ENCODE measurements at places on chromosomes 13 and 19.

GRCh38 chr13:113782472-113782871 is 23.4 kb downstream of the TMEM255B start:
- DNase-seq, result no peak

- no peak for DNase-seq
Measured at GRCh38 chr19:39127812-39128515, 2.4 kb downstream of the PAK4 start.

DNA sequence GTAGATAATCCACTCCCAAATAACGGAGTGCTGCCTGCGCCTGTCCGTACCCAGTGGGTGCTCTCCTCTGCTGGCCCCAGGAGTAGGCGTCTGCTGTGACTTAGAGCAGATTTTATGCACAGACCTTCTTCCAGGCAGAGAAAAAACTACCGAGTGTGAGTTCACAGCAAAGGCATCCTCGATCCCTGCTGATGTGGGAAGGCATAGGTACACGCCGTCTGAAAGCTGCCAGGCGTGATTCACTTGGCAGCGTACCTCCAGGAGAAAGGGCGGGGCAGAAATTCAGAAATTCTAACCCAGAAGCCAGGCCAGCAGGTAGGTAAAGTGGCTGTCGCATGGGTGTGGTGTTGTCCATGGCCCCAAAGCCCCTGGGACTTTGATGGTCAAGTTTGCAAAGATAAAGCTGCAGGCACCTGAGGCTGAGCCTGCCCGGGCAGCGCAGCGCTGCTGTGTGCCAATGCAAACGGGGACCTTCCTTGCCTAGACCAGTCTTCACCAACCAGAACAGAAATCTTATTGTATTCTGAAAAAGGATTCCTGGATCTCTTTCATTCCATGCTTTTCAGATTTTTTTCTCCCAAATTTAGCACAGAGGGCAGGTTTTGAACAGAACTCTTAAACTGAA is 36.3 kb downstream of the COL4A2 start:
- no peak for DNase-seq

DNA sequence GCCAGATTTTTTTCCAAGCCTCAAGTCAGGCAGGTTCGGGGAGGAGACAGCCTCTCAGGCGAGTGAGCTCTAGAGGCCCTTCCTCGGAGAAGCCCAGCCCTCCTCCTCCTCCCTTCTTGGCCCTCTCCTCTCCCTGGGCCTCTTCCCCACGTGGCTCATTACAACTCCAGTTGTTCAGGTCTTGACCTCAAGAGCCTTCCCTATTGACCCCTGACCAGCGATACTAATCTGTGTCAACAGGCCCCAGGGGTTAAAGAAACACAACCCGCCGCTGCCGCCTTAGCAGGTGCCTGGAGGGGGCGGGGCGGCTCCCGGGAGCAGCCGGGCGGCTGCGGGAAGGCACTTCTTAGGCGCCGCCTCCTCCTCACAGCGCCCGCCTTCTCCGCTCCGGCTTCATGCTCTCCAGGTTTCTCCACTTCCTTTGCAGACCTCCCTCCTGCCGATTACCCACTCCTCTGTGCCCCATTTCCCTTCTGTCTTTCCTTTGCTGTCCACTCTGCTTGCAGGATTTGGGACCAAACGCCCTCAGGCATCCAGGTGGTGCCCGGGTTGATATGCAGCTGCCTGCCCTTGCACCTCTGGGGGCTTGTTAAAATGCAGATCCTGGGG is 51.0 kb downstream of the LYL1 start:
- no peak for DNase-seq

GRCh38 chr19:57512845-57513244 is 13.1 kb downstream of the ZNF773 start:
- no peak for DNase-seq

DNA sequence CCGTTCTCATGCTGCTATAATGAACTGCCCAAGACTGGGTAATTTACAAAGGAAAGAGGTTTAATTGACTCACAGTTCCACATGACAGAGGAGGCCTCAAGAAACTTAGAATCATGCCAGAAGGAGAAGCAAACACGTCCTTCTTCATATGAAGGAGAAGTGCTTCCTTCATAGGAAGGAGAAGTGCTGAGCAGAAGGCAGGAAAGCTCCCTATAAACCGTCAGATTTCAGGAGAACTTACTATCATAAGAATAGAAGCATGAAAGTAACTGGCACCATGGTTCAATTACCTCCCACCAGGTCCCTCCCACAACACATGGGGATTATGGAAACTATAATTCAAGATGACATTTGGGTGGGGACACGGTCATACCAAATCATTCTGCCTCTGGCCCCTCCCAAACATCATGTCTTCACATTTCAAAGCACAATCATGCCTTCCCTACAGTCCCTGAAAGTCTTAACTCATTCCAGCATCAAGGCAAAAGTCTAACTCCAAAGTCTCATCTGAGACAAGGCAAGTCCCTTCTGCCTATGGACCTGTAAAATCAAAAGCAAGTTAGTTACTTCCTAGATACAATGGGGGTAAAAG is 10.6 kb downstream of the ACOD1 start:
- DNase-seq, result no peak

DNA sequence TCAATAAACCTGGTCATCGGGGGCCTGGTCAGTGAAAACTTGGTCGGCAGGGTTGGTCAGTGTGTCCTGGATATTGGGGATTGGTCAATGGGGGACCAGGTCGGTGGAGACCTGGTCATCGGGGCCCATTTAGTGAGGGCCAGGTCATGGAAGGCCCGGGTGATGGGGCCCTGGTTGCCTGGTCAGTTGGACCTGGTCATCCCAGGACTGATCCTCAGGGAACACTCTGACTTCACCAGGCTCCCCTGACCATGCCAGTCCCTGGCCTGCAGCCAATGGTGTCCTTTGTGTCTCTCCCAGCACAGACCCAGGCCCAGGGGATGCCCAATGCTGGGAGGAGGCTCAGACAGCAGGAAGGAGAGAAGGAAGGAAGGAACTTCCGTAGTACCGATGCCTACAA is 42.1 kb upstream of the TPM4 start:
- no peak for DNase-seq

- peak; percentile 8 for DNase-seq
Measured at GRCh38 chr19:50890422-50891252, 17.4 kb downstream of the KLK2 start.

- no peak for DNase-seq
Measured at GRCh38 chr19:47107953-47108746, 5.4 kb downstream of the ZC3H4 start.

DNA sequence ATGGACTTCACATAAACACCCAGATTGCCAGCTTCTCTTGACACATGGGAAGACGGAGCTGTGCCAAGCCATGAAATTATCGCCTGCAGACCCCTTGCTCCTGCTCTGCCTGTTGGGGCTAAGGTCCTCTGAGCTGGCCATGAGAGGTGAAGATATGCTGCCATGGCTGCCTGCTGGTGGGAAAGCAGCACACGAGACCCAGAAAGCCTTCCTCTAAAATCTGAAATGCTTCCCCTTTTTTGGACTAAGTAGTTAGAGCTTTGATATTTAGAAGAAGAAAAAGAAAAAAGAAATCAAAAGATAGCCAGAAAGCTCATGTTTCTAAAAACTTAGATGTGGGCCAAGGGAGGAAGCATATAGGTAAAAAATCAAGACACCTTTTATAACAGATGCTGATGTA is 11.2 kb downstream of the WDFY2 start:
- DNase-seq, result no peak

GRCh38 chr19:3129112-3129511 is 6.7 kb upstream of the GNA15 start:
- DNase-seq, result peak; percentile 54

DNA sequence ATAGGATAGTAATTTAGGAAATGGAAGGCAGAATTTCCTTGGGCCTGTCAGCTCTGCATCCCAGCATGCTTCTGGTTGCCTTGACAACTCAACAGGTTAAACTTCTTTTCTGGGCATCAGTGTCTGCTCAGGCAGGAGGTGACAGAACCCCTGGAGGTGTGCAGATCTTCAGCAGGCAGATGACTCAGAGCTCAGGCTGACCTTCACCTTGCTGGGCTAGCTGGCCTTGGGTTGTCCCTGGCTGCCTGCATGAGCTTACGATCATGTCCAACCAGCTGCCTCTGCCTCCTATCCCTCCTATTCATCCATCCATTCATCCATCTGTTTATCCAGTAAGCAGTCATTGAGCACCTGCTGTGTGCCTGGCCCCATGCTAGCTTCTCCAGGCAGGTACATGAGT is 81.2 kb upstream of the KCTD15 start:
- DNase-seq, result no peak

DNA sequence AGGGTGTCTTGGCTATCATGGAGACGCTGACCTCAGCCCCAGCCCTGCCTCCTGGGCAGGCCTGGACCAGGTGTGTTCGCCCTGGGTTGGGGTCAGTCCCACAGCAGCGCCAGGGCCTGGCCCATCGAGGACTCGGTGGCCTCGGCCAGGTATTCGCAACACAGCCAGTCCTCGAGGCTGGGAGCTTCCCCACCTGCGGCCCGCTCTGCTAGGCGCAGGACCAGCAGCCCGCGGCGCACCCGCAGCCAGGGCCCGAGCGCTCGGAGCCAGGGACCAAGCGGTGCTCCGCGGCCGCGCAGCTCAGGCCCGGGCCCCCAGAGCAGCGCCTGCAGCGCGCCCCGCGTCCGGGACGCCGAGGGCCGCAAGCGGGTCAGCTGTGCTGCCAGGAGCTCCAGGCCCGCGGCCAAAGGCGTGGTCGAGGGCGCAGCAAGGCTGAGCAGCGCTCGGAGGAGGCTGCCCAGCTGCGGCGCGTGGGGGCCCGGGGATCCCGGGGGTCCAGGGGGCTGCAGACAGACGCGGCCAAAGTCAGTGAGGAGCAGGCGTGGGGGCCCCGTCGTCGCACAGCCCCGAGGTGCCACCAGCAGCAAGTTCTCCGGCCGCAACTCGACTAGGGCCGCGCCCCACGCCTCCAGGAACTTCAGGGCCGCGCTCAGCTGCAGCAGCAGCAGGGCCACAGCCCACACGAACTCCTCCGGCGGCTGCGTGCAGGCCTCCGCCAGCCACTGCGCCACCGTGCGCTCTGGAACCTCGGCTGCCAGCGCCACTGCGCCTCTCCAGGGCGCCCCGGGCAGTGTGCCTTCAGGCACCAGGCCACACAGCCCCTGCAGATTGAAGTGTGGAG is 6.2 kb downstream of the PEAK3 start:
- no peak for DNase-seq

DNA sequence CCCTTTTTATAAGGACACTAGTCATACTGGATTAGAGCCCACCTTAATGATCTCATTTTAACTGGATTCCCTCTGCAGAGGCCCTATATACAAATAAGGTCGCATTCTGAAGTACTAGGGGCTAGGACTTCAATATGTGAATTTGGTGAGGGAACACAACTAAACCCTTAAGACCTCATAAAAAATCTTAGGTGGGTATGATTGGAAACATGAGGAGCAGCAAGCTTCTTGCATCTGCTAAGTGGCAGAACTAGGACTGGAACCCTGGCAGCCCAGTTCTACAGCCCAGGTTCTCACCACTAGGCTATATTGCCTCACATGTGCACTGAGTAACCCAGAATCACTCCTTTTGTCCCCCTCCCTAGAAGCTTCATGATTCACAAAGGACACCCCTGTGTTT is 17.1 kb upstream of the GRWD1 start:
- no peak for DNase-seq

DNA sequence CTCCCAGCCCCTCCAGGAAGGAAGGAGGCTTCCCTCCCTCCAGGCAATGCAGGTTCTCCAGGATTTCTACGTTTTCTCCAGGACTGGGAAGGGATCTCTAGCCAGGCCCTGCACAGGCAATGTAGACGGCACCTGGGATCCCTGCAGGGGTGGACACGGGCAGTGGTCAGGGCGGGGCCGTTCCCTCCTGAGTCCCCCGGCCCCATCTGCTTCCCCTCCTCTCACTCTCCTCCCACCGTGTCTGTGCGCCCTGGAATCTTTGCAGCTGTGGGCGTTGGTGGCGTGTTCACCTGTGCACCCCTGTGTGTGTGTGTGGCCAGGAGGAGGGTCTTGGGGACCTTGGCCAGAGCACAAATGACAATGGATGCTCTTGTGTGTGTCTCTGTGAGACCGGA is 10.0 kb downstream of the NRTN start:
- no peak for DNase-seq

GRCh38 chr19:38316477-38317067 is 825 bp upstream of the YIF1B start:
- no peak for DNase-seq

DNA sequence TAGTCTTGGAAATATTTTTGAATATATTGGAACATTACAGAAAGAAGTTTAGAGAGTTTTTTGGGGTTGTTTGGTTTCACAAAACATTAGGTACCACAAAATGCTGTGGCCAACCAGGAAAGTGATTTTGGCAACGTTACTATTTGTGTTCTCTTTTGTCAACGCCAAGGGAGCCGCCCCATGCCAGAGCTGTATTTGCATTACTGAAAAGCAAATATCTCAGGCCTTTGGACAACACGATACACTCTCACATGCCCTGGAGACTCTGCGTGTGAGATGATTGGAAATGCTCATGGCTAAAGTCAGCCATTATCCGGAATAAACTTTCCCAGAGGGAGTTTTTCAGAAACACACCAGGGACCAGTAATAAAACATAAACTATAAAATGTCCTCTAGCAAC is 324.6 kb downstream of the SHISA2 start:
- no peak for DNase-seq

DNA sequence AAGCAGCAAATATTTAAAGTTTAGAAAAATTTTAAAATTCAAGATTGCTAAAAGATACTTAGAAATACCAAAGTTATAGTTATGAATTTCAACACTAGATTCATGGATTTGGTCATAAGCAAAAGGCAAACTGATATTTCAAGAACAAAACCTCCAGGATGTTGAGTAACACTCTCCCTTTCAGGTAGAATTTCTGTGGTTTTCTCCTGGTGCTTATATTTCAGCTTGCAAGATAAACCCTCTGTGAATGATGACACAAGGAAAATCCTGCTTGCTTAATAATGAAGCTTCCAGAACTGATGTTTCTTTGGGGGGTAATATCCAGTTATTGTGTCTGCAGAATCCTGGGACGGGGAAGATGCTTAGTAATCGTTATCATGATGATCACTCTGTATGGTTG is 320.3 kb upstream of the EDNRB start:
- DNase-seq, result no peak

DNA sequence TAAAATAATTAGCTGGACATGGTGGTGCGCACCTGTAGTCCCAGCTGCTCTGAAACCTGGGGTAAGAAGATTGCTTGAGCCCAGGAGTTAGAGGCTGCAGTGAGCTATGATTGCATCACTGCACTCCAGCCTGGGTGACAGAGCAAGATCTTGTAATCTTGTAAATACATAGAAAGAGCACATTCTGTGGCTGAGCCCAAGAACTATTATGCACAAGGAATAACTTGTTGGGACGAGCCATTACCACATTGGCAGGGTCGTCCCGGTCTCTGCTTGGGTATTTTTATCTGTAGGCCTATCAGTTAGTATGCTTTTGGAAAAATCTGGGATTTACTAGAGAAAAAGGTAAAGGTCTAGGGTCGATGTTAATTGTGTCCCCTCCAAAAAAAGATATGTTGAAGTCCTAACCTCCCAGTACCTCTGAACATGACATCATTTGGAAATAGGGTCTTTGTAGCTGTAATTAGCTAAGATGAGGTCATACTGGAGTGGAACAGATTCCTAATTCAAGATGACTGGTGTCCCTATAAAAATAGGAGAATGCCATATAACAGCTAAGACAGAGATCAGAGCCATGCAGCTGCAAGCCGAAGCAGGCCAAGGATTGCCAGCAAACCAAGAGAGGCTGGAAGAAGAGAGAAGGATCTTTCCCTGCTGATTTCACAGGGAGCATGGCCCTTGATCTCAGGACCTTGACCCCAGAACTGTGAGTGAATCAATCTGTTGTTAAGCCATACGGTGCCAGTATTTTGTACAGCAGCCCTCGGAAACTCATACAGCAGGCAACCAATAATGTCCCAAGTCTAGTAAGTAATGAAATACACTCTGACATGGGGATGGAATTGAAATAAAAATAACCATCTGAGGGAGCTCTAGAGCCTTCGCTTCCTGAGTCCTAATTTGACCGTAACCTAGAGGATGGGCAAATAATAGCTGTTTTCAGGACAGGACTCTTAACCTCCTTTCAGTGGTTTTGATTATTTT is 77.0 kb downstream of the TM9SF2 start:
- DNase-seq, result peak; percentile 28
